ENCODE measurements at places on chromosomes 5 and 9.

GRCh38 chr9:121107881-121108280 lies 33.1 kb downstream of the CNTRL start:
- DNase-seq = no peak

- peak; percentile 11 for DNase-seq
Observed at GRCh38 chr5:125551246-125551645, 804.8 kb upstream of the ZNF608 start.

DNA sequence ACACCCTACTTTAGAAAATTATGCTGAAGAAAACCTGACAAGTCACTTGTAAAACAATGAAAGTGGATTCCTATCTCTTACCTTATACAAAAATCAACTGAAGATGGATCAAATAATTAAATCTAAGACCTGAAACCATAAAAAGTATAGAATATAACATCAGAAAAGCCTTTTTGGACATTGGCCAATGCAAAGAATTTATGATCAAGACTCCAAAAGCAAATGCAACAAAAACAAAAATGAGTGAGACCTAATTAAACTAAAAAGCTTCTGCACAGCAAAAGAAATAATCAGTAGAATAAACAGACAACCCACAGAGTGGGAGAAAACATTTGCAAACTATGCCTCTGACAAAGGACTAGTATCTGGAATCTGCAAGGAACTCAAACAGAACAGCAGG lies 303.0 kb upstream of the CDH9 start:
- DNase-seq = no peak

- no peak for DNase-seq
Observed at GRCh38 chr5:14821100-14821845, 50.3 kb downstream of the ANKH start.

GRCh38 chr5:169527066-169527465 lies 56.5 kb upstream of the SPDL1 start:
- no peak for DNase-seq

- DNase-seq = no peak
Observed at GRCh38 chr5:170152767-170153166, 47.1 kb downstream of the FOXI1 start.

- no peak for DNase-seq
Observed at GRCh38 chr9:107067739-107068416, 204.9 kb downstream of the ZNF462 start.

GRCh38 chr9:36985769-36986467 lies 48.1 kb downstream of the PAX5 start:
- DNase-seq = no peak

- peak; percentile 91 for DNase-seq
Observed at GRCh38 chr9:126516936-126517832, 96.5 kb upstream of the LMX1B start.

DNA sequence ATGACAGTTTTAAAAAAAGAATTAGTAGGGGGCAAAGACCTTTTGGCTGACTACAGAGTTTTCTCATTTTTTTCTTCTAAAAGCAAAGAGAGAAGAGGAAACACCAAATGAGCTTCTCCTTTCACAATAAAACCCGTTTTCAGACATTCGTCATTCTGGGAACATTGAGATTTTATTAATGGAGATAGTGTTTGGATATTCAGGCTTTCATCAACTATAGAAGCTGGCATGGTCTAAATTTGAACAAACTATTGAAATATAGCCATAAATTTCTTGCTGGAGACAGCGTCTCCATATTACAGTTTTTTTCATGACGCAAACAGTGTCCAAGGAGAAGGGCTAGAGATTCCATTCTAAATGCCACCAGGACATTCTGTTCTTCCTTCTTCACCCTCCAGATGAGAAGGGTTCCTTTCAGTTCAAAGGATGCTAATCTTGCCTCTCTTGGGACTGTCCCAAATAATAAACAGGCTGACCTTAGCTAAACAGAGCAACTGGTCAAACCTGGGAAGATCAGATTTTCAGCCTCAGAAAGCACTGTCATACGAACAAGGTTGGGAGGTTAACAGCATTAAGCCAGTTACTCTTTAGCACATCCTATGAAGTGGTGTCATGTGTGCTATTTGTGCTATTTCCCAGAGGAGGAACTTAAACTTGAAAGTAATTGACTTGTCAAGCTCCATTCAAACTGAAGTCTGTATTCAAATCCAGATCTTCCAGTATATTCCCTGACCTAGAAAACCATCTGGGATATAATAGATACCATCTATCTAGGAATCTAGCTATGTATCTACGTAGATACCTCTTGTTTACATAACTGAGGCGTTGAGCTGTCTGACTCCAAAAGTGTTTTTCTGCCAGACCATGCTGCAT lies 125.6 kb downstream of the LPAR1 start:
- DNase-seq = no peak

Measured in fibroblast of skin of scalp (primary cell).